ENCODE measurements at places on chromosomes 6 and 20.

DNA sequence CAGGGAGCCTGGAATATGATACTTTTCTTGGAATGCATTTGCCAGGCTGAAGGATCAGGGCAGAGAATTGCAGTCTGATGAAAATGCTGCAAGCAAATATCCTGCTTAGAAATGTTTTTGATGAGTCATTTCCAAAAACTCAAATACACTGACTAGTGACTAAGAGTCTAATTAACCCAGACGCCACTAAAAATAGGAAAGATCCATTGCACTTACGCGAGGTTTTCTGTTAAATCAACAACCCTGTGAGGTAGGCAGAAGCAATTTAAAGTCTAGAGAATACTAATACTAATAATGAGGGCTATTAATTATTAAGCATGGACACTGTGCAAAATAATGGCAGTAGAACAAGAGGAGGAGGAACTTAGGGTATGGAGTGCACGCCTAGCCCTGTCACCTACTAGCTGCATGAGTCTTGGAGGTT is 130.1 kb upstream of the DOK5 start:
- DNase-seq, result no peak

- DNase-seq, result no peak
Measured at GRCh38 chr20:63873477-63873971, 8.5 kb downstream of the TPD52L2 start.

DNA sequence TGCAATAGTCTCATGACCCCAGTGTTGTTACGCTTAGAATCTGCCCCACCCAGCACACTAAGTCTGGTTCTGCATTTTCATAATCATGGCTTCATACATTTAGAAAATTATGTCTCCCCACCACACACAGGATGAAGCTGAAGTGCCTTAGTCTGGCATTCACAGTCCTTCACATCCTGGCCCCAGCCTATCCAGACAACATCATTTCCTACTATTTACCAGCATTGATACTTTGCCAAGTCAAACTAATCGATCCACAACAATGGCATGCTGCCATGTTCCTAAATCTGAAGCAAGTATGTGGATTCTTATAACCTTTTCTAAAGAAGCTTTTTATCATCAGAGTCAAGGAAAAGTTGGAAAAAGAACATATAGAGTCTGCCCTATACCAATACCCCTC is 132.4 kb upstream of the FBXL4 start:
- no peak for DNase-seq

GRCh38 chr6:138434925-138435324 is 30.9 kb downstream of the HEBP2 start:
- no peak for DNase-seq

DNA sequence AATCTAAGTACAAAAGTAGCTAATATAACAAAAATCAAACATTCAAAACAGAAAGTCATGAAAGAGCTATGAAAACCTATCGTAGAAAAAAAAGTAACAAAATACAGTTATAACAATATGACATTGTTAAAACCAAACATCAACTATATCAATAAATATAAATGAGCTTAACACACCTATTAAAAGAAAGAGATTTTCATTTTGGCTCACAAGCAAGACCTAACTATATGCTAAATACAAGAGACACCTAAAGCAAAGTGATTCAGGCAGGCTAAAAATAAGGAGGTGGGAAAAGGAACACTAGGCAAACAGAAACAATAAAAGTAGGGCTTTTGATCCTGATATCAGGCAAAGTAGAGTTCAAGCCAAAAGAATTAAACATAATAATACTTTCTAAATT is 13.5 kb downstream of the ZNF322 start:
- no peak for DNase-seq

GRCh38 chr20:516799-517198 is 26.8 kb downstream of the CSNK2A1 start:
- DNase-seq, result no peak

Data from D721Med (cell line).